ENCODE measurements at places on chromosomes 6 and 20.
A peak's percentile ranks its signal among the peaks of the same experiment; 100 is the strongest.

DNA sequence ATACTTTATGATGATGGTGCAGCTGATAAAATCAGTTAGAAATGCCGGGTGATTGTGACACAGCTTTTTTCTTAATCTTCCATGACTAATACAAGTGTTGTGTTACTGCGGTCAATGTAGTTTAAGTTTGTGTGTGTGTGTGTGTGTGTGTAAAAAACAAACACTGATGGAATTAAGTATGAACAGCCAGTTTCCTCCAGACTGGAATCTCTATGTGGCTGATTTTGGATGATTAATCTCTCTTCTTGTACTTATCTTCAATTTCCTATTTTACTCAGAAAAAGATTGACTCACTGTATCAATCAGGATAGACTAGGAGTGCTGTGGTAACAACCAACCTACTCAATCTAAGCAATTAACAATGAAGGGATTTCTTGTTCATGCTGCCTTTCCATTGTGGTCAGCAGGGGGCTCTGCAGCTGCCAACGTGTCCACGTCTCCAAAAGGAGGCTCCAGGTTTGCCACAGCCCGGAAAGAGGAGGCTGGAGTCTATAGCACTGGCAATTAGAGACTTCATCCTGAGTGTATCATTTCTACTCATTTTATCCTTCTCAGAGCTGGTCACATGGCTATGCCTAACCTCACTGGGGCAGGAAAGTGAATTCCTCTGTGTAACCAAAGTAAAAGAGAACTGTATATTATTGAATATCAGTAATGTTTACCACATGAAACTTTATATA is 107.7 kb downstream of the CD109 start:
- peak; percentile 95 for DNase-seq

DNA sequence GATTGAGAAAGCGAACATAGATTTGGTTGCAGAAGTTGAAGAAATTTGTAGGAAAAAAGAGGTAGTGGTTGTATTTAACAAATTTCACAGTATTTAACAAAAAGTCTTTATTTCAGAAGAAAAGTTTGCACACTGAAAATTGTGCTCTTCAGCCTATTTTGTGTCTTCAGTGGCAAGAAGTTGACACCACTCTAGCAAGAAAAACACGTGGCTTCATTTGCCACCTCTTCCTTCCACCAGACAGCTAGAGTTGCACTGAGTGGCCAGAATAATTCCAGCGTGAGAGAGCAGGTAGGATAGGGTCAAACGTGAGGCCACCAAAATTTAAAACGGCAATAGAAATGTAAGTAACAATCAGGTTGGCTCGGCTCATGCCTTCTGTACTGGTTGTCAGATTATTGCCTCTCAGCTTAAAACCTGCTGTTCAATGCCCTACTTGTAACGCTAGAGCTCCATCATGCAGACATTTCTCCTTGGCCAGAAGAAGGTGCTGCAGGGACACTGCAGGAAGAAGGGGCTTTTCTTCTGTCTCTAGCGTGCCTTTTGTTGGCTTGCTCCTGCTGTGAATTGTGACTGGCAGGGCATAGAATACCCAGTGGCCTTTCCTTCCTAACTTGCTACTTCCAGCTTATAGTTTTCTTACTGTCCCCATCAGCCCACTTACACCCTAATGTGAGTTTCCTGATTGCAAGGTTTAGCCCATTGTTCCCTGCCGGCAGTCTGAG is 12.1 kb downstream of the TRAPPC3L start:
- no peak for DNase-seq

DNA sequence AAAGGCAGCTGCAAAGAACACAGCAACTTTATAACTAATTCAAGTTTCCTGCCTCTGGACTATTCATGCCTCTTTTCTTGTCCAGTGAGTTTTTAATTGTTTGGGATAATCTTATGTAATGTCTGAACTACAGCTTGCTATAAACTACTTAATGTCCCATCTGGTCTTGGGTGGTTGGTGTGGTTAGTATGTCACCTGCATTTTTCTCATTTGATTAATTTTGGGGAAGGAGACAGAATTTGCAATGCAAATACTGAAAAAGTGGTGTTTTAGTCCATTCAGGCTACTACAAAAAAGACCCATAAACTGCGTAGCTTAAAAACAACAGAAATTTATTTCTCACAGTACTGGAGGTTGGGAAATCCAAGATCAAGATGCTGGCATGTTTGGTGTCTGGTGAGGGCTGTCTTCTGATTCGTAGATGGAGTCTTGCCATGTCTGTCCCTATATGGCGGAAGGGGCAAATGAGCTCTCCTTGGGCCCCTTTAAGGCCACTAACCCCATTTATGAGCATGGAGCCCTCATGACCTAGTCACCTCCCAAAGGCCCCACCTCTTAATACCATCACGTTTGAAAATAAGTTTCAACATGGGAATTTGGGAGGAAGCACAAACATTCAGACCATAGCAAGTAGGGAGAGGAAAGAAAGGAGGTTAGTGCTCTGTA is 22.4 kb downstream of the RNF8 start:
- DNase-seq, result no peak

DNA sequence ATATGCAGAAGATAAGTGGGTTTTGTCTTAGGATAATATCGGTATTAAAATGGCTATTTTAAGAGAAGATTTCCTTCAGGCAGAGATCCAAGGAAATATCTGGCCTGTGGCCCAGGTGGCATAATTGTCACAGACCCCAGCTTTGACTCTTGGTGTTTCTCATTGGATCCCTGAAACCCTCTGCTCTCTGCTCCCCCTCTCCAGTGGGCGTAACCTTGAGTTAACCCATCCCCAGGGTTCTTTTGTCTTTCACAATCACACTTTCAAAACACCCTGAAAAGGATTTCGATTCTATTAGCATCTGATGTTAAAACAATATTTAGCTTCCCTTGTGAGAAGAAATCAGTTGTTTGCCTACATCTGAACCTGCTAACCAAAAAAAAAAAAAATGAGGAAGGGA is 7.2 kb downstream of the SSTR4 start:
- no peak for DNase-seq

DNA sequence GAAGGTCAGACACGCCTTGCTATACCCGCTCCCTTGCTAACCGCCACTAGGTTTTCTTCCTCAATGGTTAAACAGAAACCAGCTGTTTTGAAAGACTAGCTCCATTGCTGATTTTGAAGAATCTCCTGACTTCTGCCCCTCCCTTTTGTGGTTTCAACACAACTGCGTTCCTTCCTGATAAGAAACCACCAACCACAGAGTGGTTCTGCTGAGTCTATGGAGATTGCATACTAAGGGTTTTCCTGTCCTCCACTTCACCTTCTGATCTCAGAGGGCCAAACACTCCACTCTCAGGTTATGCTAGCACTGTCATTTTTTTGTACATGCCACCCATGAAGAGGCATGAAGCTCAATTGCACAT is 207.9 kb downstream of the MYLK4 start:
- DNase-seq, result peak; percentile 32

DNA sequence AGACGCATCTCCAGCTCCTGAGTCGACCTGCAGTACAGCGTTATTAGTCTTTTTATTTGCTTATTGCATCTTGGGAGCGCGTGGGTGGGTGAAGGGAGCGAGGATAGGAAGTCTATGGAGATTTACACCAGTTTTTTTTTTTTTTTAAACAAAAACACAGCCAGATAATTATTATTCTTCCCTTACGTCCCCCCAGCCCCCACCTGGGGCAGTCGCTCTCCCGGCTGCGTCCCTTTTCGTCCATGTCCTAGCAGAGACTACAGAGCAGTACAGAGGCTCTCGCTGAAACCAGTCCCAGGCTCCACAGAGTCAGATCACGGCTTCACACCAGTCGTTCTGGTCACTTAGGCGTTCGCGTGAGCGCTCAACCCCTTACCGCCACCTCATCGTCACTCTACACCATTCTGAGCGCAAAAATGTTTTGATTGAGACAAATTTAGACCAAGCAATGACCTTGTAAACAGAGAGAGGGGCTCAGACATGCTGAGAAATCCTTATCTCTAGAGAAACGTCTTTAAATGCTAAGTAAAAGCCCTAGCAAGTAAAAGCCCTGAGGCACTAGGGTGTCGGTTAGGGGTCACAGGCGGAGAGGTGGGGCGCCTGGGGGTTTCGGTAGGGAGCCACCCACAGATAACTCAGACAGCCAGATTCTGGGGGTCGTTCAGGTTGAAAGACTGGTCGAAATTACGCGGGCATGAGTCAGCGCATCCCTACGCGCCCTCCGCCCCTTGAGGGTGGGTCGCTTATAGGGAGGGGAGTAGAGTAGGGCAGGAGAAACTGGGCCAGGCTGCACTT is 975 bp upstream of the PPT2 start:
- peak; percentile 75 for DNase-seq

GRCh38 chr20:41290804-41291389 is 26.6 kb downstream of the ZHX3 start:
- no peak for DNase-seq

DNA sequence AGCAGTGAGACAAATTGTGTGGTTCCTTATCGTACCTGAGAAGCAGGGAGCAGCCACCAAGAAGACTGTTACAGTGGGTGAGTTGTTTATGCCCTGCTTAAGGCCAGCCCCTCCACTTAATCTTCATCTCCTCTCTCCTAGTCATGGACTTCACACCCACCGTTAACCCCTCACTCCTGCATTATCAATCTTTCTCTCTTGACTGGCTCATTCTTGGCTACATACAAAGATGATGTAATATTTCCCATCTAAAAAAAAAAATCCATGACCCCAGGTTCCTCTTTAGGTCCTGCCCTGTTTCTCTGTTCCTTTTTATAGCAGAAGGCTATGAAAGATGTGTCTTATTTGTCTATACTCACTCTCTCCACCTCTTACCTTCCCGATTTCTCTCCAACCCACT is 72.4 kb downstream of the SHLD1 start:
- no peak for DNase-seq

- DNase-seq, result no peak
These were observed 1.4 kb downstream of the METTL24 start for GRCh38 chr6:110356778-110357177.

DNA sequence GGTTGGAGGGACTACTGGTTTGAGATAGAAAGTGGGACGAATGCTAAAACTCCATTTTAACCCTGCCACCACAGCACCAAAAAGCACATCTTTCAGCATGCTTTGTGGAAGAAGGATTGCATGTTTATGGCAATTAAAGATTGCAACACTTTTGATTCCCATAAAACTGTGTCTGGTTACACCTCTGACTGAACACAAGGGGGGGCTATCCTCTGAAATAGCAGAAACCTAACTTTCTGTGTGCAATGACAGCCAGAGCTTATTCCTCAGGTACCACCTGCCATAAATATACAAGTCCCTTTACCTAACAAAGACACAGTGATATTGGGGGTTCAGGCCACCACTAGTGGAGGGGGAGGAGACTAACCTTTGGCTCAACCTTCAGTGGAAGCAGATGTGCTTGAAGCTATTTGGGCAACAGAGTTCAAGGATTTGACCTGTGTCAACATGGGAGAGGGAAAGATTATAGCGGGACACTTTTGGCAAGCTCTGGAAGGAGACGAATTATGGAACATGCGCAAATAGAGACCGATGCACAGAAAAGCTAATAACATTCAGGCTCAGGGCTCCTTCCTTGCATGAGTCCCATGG is 9.6 kb upstream of the PLG start:
- DNase-seq, result no peak

DNA sequence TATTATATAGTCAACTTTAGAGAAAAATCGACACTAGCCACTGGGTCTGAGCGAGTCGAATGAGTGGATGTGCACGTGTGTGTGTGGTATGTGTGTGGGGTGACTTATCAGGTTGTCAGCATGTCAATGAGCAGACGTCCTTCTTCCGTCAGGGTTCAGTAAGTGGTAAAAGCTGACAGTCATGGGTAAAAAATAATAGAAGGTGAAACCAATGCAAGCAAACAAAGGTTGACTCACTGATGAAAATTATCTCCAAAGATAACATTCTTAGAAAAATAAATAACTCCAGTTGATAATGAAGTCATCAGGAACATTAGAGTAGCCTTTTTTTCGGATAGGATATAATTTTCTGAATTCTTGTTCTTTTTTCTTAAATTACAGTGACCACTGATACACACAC is 243.8 kb upstream of the FOXQ1 start:
- DNase-seq, result peak; percentile 16

DNA sequence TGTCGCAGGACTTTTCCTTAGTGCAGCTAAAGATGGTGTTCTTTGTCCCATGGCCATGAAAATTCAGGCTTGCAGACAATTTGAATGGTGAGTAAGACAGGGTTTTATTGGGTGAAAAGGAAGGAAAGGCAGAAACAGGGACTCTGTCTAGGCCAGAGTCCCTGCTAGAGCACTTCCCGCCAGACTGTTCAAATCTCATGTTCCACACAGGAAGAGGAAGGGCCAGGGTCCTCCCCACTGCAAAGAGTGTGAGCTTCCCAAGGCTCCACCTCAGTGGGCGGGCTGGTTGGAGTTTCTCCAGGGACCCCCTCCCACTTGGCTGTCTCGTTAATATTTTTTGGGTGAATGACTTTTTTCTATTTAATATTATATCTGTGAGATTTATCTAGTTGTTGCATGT is 29.0 kb downstream of the COL19A1 start:
- no peak for DNase-seq

- DNase-seq, result peak; percentile 71
These were observed 424 bp upstream of the KIF13A start for GRCh38 chr6:17987697-17988421.

DNA sequence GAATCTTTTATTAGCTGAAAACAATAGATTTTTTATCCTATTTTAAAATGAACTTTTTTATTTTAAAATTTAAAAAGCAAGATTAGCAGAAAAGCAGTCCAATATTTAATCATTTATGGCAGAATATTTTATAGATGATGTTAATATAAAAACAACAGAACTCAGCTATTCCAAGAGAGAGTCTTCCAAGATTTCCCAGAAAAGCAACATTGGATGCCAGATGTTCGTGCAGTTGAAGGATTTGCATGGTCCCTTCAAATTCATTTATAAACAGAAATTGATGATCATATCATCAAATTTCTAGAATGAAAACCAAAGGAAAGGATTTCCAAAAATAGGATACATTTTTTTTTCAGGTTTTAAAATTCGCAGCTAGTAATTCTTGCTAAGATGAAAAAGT is 25.4 kb upstream of the CNKSR3 start:
- DNase-seq, result no peak

- DNase-seq, result no peak
These were observed 253.0 kb downstream of the TRDN start for GRCh38 chr6:123383718-123384117.

DNA sequence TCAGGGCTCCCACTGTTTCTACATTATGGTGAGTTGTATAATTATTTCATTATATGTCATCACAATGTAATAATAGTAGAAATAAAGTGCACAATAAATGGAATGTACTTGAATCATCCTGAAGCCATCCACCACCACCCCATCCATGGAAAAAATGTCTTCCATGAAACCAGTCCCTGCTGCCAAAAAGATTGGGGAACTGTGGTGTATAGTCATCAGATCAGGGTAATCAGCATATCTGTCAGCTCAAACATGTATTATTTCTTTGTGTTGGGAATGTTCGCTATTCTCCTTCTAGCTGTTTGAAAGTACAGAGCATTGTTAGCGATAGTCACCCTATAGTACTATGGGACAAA is 33.8 kb upstream of the SLC22A23 start:
- DNase-seq, result peak; percentile 56

GRCh38 chr20:49282584-49283171 is 4.8 kb upstream of the ZNFX1 start:
- no peak for DNase-seq

Measured in EH (cell line).